Activated CD4-positive, alpha-beta T cell treated with anti-CD3 and anti-CD28 coated beads for 24 hours (primary cell): ENCODE measurements at places on chromosomes 3 and 15.

DNA sequence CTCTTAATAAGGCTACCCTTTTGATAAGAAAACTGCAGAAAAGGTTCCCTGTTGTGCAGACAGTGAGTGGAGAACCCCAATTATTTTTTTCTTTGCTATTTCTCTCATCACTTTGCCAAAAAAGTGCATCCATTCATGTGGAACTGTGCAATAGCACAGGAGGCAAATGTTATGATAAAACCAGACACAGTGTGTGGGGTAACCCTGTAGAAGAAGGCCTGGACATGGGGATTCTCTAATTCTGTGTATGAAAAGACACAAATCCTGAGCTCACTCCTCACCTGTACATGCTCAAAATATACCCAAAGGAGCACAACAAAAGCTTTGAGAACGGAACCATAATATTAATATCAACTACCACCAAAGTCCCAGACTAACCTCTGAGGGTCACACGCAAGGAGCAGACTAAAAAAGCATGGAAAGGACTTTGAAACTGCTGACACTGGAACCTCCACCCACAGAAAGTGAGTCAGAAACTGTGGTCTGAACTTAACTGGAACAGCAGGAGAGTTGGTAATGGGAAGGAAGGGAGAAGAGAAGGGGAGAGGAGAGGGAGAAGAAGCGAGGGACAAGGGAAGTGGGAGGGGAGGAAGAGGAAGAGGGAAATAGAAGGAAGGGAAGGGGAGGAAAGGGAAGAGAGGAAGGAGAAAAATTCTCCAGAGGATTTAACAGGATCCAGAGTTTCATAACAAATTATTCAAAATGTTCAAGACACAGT lies 299.9 kb downstream of the TBC1D5 start:
- no peak for DNase-seq

DNA sequence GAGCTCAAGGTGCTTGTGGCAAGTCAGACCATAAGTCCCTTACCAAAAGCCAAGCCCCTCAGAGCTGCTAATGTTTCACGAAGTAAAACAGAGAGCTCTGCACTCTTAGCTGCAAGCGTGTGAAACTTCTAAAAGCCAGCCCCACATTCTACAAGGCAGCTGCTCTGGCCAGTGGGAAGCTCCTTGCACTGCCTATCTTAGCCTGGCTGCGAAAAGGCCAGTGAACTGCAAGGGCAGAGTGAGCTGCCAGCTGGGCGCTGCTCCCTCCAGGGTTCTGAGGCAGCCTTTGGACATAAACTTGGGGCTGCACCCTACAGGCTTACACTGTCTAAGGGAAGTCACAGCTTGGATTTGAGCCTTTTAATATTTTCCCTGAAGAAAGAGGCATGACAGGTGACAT lies 2.2 kb upstream of the MUSTN1 start:
- DNase-seq, result no peak

- DNase-seq, result no peak
These were observed 2.8 kb downstream of the NFKBIZ start for GRCh38 chr3:101851850-101852714.

- no peak for DNase-seq
These were observed 14.6 kb upstream of the RFTN1 start for GRCh38 chr3:16528106-16528505.

DNA sequence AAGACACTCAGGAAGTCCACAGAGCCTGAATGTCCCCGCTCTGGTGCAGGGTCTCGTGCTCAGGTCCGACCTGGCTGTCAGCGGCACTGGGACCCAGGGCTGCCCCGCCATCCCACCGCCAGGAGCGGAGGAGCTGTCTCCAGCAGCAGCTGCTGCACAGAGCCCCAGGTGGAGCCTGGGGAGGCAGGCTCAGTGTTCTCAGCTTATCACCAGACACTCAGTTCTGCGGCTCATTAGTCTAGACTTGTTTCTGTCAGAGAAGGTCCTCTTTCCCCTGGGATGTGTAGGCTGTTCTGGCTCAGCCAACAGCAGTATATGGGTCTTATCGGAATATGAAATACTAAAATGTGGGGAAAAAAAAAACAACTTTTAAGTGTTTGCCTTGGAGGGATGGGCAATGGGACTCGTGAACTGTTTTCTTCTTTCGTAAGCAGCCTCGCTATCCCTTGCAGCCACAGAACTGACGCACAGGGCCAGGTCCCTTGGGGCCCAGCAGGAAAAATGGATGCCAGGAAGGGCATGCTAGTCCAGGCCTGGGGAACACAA lies 75.9 kb downstream of the KLF13 start:
- no peak for DNase-seq

DNA sequence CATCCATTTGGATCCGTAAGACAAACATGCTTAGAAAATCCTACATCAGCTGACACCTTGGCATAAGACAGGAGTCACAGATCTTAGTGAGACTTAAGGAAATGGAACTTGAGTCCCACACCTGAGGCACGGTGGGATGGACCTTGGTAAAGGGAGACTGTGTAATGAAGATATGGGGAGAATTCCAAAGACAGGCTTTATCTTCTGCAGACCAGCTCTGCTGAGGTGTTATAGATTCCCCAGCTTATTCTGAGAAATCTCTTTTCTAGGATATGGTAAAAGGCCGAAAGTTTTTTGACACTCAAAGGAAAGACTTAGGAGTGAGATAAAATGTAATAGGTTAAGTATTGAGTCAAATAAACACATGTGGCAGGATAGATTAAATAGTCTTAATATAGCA lies 8.3 kb upstream of the MTMR10 start:
- DNase-seq, result no peak

- DNase-seq, result no peak
These were observed 24.9 kb downstream of the EMC7 start for GRCh38 chr15:34076785-34077184.

GRCh38 chr3:160447544-160447943 lies 2.0 kb downstream of the TRIM59 start:
- no peak for DNase-seq

DNA sequence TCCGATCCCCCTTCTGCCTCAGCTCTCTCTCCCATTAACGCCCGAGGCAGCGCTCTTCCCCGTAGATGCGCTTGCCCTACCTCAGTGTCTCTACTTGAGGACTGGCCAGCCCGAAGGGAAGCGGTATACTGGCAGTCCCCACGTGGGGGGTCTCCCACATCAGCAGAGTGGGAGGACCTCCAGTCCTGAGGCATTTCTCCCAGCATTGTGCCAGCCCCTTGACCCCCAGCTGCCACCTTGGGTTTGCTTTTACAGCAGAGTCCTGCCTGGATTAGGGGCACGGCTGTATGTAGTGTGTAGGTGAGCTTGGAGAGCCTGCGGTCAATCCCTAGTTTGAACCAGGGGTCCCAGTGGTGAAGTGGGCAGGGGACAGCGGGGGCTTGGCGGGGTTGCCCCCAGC lies 767 bp downstream of the SEMA3F start:
- no peak for DNase-seq
